Naive B cell (primary cell): ENCODE measurements at places on chromosomes 11 and 22. TPM values are rescaled to one million over a fixed set of nuclear protein-coding genes. Genes with fewer than 3 reads are reported as not detected.
A peak's percentile ranks its signal among the peaks of the same experiment; 100 is the strongest.

- no peaks in the 10 kb centered on the region for H3K4me1 ChIP-seq
- no peaks in the 10 kb centered on the region for H3K36me3 ChIP-seq
- H3K27me3 ChIP-seq: peaks cover 18% of the 10 kb centered on the region
- H3K27ac ChIP-seq: no peak overlapping the region
- no peak overlapping the region for H3K4me3 ChIP-seq
Observed at GRCh38 chr11:20274031-20274430, 89.5 kb upstream of the HTATIP2 start.

GRCh38 chr11:104965735-104966134 is 2.6 kb downstream of the CASP4 start:
- peaks cover 59% of the 10 kb centered on the region for H3K4me1 ChIP-seq
- no peak for DNase-seq

GRCh38 chr11:73469401-73469800 is 93.2 kb downstream of the RELT start:
- no peak for DNase-seq
- no peaks in the 10 kb centered on the region for H3K36me3 ChIP-seq
- H3K4me1 ChIP-seq: peaks cover 15% of the 10 kb centered on the region
- no peak overlapping the region for H3K27ac ChIP-seq
- no peaks in the 10 kb centered on the region for H3K27me3 ChIP-seq

GRCh38 chr11:16727806-16728205 is 10.6 kb upstream of the C11orf58 start:
- peaks cover 4% of the 10 kb centered on the region for H3K27me3 ChIP-seq
- no peak overlapping the region for H3K27ac ChIP-seq
- H3K4me3 ChIP-seq: no peak overlapping the region
- DNase-seq: no peak

The XNDC1N gene
- polyA plus RNA-seq: 7.0 TPM

DNA sequence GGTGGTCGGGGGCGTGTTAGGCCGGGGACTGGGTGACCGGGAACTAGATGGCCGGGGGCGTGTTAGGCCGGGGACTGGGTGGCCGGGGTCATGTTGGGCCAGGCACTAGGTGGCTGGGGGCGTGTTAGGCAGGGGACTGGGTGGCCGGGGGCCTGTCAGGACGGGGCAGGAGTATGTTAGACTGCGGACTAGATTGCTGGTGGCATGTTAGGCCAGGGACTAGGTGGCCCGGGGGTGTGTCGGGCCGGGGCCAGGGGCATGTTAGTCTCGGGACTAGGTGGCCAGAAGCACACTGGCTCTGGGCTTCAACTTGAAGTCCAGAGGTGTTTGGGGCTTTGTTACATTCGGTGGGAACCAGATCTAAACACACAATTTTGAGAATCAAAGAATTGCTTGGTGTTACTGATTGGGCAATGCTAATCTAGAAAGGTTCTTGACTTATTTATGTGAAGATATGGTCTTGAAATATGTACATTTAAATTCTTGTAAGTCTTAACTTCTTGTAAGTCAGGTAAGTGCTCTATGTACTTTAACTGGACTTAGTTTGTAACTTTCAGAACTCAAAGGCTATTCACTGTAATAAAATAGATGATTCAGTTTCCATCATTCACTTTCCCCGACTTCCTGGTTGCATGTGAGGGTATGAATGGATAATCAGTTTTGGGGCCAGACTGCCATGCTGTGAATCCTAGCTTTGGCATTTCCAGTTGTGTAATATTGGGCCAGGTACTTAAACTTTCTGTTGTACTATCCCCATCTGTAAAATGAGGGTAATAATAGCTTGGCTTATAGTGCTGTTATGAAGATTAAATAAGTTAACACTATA is 1.1 kb downstream of the EXT2 start:
- peak overlapping the region; percentile 70 for H3K27ac ChIP-seq
- H3K4me1 ChIP-seq: peaks cover 31% of the 10 kb centered on the region
- no peaks in the 10 kb centered on the region for H3K36me3 ChIP-seq
- DNase-seq: no peak

- no peaks in the 10 kb centered on the region for H3K27me3 ChIP-seq
- H3K4me1 ChIP-seq: no peaks in the 10 kb centered on the region
- H3K4me3 ChIP-seq: no peak overlapping the region
- no peak overlapping the region for H3K27ac ChIP-seq
- H3K36me3 ChIP-seq: peaks cover 33% of the 10 kb centered on the region
Observed at GRCh38 chr22:42061041-42061440, 9.6 kb downstream of the NAGA start.

The TUB gene
- 0.11 TPM for polyA plus RNA-seq

DNA sequence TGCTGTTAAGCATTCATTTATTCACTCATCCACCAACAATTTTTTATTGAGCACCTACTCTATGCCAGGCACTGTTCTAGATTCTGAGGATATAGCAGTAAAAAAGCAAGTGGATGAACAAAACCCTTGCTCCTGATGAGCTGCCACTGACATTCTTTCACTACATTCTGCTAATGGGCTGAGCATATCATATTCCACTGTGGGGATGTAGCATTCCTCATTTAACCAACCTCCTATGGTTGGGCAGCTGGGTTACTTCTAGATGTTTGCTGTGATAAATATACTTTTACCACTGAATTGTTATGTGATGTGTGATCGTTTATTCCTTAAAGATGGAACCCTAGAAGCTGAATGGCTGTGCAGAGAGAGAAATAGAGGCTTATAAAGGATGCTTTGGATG is 176.9 kb downstream of the MN1 start:
- H3K27ac ChIP-seq: no peak overlapping the region

The KCNK4 gene
- not detected for polyA plus RNA-seq

DNA sequence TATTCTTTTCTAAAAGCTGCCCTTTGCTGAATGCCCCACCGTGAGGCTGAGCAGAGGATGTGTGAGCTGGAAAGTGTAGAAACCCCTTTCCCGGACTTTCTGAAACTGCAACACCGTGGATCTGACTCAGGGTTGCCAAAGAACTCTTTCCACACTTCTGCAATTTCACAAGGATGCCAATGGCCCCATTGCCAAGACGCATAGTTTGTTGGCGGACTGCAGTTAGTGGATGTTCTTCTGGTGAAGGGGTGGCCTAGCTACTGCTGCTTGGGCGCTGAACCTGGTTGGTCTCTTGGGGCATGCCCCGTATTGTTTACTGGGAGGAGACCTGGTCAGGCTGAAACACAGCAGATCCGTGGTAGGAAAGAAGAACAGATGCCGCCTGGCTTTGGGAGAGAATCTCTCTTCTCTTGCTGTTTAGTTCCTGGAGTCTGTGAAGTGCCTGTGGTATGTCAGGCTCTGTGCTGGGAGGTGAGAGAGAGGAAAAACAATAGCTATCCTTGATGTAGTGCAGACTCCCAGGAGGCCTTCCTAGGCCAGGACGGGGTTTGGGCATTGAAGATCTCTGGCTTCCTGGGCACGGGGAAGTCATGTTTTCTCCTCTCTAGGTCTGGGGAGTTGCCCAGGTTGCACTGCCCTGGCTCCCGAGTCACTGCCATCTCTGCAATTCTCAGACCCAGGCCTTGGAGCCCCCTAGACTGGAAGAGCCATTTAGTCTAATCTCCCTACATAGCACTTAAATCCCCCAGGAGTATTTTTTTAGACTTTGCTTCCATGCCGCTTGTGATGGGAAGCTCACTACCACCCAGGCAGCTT is 26.9 kb downstream of the CD82 start:
- no peak overlapping the region for H3K4me3 ChIP-seq
- no peak for DNase-seq
- peaks cover 26% of the 10 kb centered on the region for H3K36me3 ChIP-seq
- peak overlapping the region; percentile 82 for H3K27ac ChIP-seq
- H3K27me3 ChIP-seq: no peaks in the 10 kb centered on the region
- H3K4me1 ChIP-seq: peaks cover 43% of the 10 kb centered on the region

The GNAZ gene
- polyA plus RNA-seq: 2.3 TPM

The TMEM191B gene
- polyA plus RNA-seq: not detected

The SLC22A6 gene
- polyA plus RNA-seq: not detected

GRCh38 chr11:134879931-134880330 is 467.9 kb upstream of the B3GAT1 start:
- DNase-seq: no peak
- no peak overlapping the region for H3K27ac ChIP-seq

GRCh38 chr11:62245271-62245753 is 3.3 kb downstream of the SCGB1D2 start:
- H3K27me3 ChIP-seq: peaks cover 37% of the 10 kb centered on the region
- no peak for DNase-seq
- H3K4me1 ChIP-seq: no peaks in the 10 kb centered on the region

DNA sequence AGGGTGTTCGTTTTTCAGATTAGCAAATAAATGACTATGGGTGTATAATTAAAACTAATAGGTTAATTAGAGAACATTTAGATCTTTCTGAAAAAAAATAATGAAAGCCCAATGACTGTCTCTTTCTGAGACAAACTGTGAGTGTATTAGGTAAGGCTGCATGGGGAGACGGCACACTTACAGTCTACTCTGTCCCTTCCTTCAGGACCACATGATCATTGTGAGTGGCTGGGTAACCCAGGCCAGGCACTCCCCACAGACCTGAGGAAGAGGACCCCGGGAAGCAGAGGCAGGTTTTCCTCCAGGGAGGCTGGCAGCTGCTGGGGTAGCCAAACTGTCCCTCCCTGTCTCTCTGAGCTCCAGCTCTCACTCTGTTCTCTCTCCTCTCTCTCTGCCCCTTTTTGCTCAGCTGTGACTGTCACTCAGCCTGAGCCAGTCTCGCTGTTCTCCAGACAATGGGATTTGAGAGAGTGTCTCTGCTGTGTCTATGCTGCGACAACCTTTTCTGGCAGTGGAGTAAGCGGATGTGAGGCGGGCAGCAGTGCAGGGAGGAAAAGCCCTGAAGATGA is 83.1 kb upstream of the NCAM1 start:
- no peaks in the 10 kb centered on the region for H3K4me1 ChIP-seq
- H3K27me3 ChIP-seq: no peaks in the 10 kb centered on the region
- H3K36me3 ChIP-seq: no peaks in the 10 kb centered on the region
- no peak for DNase-seq
- H3K4me3 ChIP-seq: no peak overlapping the region

DNA sequence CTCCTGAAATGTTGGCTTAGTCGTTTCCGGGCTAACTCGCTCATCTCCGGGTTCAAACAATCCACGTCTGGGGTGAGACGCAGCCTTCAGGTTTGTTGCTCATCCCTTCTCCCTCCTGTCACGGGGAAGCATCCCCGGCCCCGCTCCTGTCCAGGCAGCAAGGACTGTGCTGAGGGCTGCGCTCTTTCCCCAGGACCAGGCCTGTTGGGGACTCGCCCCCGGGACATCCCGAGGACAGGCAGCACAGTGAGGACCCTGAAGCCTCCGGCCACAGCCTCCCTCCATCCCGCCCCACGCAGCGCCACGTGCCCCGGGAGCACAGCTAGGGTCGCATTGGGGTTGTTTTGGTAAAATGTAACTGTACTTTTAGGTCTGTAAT is 252.0 kb downstream of the BRD1 start:
- no peak overlapping the region for H3K4me3 ChIP-seq
- no peak for DNase-seq
- peaks cover 12% of the 10 kb centered on the region for H3K4me1 ChIP-seq
- H3K27ac ChIP-seq: no peak overlapping the region

DNA sequence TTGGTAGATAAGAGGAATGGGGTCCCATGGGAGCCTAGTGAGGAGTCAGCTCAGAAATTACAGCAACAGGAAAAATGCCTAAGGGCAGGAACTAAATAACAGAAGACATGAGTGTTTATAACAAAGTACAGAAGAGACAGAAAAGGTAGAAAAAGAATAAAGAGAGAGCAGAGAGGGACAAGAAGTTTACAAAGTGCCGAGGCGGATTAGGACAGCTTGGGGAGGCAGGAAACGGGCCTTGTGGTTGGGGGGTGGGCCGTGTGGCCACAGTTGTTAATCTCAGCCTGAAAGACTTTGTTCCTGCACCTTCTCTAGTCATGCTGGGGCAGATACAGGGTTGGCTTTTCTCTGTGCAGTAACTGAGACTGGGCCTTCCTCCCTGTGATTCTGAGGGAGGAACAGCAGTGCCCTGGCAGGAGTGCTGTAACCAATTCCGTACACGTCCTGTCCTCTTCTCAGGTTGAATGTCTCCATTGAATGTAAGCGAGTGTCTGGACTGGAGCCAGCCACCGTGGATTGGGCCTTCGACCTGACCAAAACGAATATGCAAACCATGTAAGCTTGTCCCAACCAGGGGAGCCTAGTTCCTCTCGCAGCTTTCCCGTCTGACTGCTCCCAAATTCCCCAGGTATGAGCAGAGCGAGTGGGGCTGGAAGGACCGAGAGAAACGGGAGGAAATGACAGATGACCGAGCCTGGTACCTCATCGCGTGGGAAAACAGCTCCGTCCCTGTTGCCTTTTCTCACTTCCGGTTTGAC is 13.2 kb downstream of the NAA40 start:
- peaks cover 11% of the 10 kb centered on the region for H3K4me1 ChIP-seq
- H3K4me3 ChIP-seq: no peak overlapping the region
- H3K27me3 ChIP-seq: no peaks in the 10 kb centered on the region
- H3K36me3 ChIP-seq: peaks cover 10% of the 10 kb centered on the region
- peak overlapping the region; percentile 87 for H3K27ac ChIP-seq

- no peak overlapping the region for H3K27ac ChIP-seq
- H3K36me3 ChIP-seq: peaks cover 36% of the 10 kb centered on the region
- peaks cover 5% of the 10 kb centered on the region for H3K4me1 ChIP-seq
- no peaks in the 10 kb centered on the region for H3K27me3 ChIP-seq
Observed at GRCh38 chr11:68569357-68569756, 108.8 kb downstream of the PPP6R3 start.

DNA sequence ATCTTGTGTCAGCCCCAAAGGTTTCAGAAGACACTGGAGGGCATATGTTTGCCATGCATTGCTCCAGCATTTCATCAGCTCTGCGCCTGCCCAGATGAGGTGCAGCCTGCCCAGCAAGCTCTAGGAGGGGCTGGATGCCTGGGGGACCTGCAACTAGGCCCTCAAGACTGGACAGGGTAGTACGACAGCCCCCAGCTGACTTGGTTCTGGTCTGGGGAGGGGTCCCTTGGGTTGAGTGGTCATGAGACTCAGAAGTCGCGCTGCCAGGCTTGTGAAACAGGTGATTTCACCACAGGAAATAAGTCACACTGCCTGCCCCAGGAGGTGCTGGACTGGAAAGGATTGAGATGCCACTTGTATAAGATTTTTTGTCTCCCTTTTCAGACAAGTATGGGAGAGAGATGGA is 23.4 kb downstream of the TPBGL start:
- no peak overlapping the region for H3K4me3 ChIP-seq
- peaks cover 47% of the 10 kb centered on the region for H3K4me1 ChIP-seq
- no peak for DNase-seq

The SMIM38 gene
- not detected for polyA plus RNA-seq

The FRMD8 gene
- polyA plus RNA-seq: 55.1 TPM
